NCI-H524 (cell line): ENCODE measurements at places on chromosomes 11 and 22.

DNA sequence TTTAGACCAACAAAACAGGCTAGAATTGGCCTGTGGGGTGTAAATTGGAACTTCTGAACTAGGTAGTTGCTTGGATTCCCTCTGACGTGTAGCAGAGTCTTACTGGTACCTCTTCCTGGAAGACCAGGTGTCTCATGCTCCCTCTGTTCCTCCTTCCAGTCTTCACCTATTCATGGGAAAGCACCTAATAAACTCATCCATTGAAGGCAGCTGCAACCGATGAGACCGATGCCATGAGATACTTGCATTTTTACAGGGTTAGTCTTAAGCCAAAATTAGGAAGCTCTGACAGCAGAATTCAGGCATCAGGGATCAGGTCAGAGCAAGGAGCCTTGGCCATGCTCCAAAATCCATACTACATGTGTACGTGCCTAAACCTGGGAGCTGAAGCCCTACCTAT is 13.2 kb upstream of the HEPHL1 start:
- DNase-seq = no peak

DNA sequence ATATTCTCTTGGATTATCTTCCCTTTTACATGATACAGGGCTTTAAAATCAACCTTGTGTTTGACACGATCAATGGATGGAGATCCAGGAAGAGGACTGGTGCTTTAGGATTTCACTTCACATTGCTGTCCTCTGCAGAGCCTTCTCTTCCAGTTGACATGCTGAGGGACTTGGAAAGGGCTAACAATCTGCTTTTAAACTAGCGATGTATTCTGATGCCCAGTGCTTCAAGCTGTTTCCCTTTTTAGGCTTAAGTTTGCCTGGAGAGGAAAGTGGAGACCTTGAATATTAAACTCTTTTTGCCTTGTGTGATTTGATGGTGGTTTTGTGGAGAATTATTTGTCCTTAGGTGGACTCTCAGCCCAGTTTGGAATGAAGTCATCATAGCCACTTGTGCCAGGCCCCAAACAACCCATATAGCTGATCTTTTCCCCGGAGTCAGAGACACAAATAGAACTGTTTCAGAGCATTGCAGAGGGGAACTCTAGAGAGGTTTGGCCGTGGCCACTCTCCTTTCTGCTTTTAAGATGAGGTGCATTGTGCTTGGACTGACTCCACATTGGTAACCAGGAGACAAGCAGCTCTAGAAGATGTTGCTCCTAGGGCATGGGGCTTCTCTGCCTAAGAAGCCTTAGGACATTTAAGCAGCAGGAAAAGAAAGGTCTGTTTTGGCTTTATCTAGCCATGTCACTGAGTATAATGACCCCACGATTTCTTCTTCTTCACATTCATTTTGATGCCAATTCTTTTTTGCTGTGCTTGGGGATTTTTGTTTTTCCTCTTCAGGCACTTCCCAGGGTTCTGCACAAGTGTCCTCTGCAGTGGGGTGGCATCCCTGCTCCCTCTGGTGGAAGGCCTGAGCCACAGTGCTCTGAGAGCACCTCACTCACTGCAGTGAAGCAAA is 152.8 kb downstream of the NCAM1 start:
- DNase-seq = peak; percentile 62

GRCh38 chr11:61709572-61709971 is 29.4 kb downstream of the DAGLA start:
- peak; percentile 83 for DNase-seq

GRCh38 chr11:10139656-10140055 is 154.4 kb downstream of the SBF2 start:
- no peak for DNase-seq

GRCh38 chr11:103946793-103947545 is 89.5 kb upstream of the DDI1 start:
- no peak for DNase-seq

GRCh38 chr11:19715373-19715772 is 2.7 kb downstream of the NAV2 start:
- no peak for DNase-seq

DNA sequence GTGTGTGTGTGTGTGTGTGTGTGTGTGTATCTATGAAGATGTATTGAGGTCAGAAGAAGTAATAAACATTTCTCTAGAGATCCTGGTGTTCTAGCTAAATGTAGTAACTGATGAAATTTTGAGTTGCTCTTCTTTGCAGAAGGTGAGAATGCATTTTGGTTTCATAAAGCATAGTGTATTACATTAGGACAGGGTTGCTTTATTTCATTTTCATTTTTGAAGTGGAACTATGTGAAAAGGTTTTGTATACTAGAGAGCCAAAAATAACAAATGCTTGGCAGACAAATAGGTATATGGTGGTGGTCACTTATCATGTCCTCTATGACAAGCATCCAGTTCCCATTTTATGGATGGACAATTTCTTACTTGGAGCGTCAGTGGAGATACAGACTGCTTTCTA is 99.0 kb downstream of the CASP12 start:
- DNase-seq = no peak

GRCh38 chr22:39267974-39268373 is 23.2 kb upstream of the PDGFB start:
- DNase-seq = no peak

- DNase-seq = no peak
Observed at GRCh38 chr11:69964247-69964643, 113.9 kb upstream of the ANO1 start.

DNA sequence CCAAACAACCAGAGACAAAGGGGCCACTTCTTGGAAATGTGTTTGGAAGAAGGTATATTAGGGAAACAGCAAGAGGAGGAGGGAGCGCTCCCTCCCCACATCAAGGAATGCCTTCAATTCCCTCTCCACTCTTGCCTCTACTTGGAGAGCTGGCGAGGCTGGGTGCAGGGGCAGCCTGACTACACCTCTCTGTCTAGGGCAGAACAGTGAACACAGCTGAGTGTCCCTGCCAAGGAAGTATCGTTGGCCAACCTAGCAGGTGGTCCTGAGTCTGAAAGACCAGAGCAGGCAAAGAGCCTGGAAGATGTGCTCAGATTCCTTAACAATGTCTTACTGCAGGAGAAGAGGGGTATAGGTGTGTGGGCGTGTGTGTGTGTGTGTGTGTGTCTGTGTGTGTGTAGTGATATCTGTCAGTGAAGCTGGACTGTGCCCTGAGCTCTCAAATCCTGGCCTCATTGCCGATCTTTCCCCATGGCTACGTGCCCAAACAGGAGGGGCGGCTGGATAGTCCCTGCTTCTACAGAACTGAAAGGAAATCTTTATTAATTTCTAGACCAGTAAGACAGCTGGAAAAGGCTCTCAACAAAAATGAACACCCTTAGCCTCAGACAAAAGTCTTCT is 46.8 kb downstream of the PAMR1 start:
- peak; percentile 27 for DNase-seq

- no peak for DNase-seq
Observed at GRCh38 chr11:128776069-128776423, 82.2 kb downstream of the FLI1 start.

- DNase-seq = no peak
Observed at GRCh38 chr22:36285017-36285416, 32.1 kb downstream of the APOL1 start.
